ENCODE measurements at places on chromosomes 3 and 15.
A peak's percentile ranks its signal among the peaks of the same experiment; 100 is the strongest.

GRCh38 chr3:47803480-47804025 is 615 bp downstream of the DHX30 start:
- no peak for DNase-seq

DNA sequence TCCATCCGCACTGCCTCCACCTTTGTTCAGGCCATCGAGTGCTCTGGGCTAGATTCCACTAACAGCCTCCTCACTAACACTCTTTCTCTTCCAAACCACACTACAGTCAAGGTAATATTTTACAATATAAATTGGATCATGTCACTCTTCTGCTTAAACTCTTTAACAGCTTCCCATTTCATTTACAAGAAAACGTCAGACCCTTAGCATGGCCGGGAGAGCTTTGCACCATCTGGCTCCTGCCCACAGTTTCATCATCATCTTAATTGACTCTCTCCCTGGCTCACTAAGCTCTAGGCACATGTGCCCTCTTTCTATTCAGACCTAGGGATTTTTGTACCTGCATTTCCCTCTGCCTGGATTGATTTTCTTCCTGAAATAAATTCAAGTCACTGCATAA is 354.7 kb downstream of the FGF12 start:
- DNase-seq, result no peak

DNA sequence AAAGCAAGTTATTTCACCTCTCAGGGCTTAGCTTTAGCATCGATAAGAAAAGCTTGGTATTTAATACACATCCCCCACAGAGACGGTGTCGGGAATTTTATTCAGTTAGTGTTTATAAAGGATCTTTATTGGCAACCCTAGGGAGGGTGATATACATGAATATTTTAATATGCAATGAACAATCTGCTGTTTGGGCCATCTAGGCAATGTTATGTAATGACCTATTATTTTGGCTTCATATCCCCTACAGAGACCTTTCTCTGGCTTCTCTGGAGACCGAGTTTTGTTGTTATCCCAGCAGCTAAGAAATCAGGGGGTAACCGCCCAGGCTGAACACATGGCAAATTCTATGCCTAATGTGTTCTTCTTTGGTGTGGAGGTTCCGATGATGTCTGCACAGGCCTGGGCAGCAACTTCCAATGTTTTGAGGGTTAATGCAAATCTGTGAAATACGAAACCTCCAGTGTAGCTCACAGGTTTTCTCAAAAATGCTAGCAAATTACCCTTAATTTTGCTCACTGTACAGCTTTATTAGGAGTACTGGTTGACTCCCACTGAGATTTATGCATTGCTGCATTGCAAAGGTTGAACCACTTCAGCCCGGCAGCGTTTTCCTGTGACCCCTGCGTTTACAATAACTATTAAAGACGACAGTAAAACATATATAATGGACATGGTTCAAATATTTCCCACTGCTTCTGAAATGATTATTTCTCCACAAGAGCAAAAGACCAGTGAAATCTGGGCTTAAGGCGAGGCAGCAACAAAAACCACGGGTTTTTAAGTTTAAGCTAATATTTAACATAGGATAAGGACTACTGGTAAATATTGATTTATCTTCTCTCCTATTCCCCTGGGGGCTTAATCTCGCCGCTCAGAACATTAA is 298.3 kb upstream of the NR2E3 start:
- DNase-seq, result no peak

- peak; percentile 70 for DNase-seq
These were observed 1.6 kb downstream of the EIF4E3 start for GRCh38 chr3:71723452-71724170.

- DNase-seq, result peak; percentile 30
These were observed 16.9 kb downstream of the MRPL46 start for GRCh38 chr15:88450125-88450798.

- no peak for DNase-seq
These were observed 5.7 kb upstream of the KLHL24 start for GRCh38 chr3:183629546-183630301.

GRCh38 chr15:55288006-55288717 is 1.5 kb downstream of the RAB27A start:
- DNase-seq, result no peak

- no peak for DNase-seq
These were observed 43.6 kb upstream of the CTSH start for GRCh38 chr15:78988361-78988911.

GRCh38 chr15:29424118-29424517 is 154.5 kb upstream of the NSMCE3 start:
- DNase-seq, result no peak

GRCh38 chr3:18443665-18444594 is 18.8 kb upstream of the SATB1 start:
- no peak for DNase-seq

GRCh38 chr3:4708230-4708629 is 215.1 kb downstream of the ITPR1 start:
- no peak for DNase-seq

DNA sequence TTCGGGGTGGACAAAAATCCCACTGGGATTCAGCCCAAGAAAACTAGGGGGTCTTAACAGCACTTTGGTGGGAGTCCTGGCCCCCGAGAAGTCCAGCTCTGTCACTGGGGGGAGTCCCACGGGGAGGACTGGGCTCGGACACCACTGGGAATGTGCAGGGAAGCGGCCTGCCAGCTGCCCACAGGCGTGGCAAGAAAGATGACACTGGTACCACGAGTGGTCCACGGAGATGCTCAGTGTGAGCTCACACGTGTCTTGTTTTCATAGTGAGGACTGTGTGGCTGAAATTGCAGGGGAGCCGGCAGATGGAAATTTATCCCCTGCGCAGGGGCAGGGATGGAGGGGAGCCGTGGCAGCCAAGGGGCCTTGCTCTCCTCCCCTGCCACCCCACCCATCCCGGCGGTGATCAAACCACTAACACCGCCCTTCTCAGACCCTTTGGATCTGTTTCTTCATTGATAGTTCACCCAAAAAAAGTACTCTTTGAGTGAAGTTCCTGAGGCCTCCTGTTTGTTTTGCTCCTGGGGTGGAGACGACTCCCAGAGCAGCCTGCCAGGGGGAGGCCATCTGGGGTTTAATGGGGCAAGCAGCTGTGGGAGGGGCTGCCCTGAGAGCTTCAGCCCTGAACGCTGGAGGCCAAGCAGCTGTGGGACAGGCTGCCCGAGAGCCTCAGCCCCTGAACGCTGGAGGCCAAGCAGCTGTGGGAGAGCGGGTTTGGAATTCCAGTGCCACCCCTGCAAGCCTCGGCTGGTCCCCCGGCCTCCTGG is 130.9 kb downstream of the LRRK1 start:
- no peak for DNase-seq
